ENCODE measurements at places on chromosomes 12 and 14.

- no peak for DNase-seq
Observed at GRCh38 chr14:72869407-72870329, 24.2 kb downstream of the DPF3 start.

DNA sequence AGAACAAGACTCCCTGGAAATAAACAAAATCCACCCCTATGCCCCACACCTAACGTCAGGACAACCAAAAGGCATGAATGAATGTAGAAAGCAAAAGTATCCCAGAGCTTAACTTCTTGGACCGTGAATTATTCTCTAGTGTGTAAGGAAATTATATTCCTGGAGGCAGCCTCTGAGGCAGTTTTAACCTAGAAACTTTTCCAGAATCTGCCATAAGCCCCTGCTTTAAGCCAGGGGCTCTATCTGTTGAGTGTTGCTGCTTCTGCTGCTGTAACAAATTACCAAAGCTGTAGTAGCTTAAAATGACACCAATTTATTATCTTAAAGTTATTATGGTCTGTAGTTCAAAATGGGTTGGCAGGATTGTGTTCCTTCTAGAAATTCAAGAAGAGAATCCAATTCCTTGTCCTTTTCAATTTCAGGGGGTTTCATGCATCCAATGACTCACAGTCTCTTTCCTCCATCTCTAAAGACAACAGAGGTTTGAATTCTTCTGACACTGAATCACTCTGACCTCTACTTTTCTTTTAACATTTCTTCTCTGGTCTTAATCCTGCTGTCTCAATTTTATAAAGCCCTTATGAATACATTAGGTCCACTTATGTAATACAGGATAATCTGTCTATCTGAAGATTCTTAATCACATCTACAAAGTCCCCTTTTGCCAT is 242.7 kb downstream of the ATXN7L3B start:
- no peak for DNase-seq

- DNase-seq, result no peak
Observed at GRCh38 chr12:268483-268840, 5.8 kb upstream of the SLC6A13 start.

- DNase-seq, result no peak
Observed at GRCh38 chr12:42761601-42762350, 172.2 kb upstream of the PRICKLE1 start.

GRCh38 chr12:14471497-14471896 is 96.2 kb downstream of the PLBD1 start:
- no peak for DNase-seq

- no peak for DNase-seq
Observed at GRCh38 chr12:15194456-15195368, 26.5 kb downstream of the RERG start.

GRCh38 chr14:33510063-33510481 is 440.8 kb downstream of the EGLN3 start:
- no peak for DNase-seq

GRCh38 chr12:124352839-124353238 is 57.9 kb downstream of the RFLNA start:
- DNase-seq, result no peak

GRCh38 chr12:43291516-43291915 is 260.5 kb downstream of the ADAMTS20 start:
- no peak for DNase-seq

DNA sequence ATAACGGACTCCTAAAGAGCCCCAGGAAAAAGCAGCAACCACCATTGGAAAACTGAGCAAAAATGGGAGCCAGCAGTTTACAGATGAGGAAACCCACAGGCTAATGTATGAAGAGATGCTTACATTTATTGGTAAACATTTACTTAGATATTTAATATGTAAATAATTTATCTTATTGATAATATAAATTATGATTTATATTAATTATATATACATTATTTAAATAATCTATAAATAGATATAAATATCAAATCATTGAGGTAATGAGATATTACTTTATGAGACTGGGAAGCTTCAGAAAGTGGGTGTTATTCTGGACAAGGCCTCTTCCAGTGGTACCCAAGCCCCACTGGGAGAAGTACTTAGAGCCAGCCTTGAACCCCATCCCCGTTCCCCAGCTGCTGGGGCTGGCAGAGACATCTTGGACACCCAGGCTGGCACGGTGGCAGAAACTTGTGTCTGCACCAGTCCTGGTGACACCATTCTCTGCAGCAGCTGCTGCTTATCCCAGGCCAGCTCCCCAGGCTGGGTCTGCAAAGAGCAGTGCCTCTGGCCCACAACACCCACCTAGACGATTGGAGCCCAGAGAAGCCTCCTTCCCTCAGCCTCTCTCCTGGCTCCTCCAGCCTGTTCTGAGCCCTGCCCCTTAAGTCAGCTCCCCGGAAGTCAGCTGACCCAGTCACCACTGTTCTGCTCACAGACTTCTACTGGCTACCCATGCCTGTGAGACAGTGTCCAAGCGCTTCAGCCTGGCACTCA is 25.9 kb downstream of the ISCA2 start:
- DNase-seq, result no peak

GRCh38 chr14:97457575-97458085 is 660.4 kb downstream of the VRK1 start:
- no peak for DNase-seq

DNA sequence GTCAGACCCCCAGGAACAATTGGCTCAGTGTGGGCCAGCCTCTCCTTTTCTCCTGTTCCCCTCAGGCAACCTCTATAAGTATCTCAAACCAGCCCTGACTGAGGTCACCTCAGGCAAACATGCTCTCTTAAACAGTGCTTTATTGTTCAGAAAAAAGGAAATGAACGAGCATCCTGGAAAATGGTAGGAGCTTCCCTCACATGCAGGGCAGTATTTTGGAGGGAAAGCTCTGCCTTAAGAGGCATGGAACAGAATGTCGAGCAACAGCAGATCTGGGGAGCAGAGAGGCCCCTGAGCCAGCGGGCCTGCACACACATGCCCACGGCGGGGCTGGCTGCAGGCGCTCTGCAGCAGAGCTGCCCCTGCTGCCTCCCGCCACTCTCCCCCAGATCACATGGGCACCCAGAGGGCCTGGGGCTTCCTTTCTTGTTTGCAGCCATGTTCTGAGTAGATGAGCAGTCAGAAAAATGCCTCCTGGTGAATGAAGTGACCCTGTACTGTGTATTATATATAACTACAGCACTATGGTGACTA is 42.0 kb downstream of the MOK start:
- no peak for DNase-seq

DNA sequence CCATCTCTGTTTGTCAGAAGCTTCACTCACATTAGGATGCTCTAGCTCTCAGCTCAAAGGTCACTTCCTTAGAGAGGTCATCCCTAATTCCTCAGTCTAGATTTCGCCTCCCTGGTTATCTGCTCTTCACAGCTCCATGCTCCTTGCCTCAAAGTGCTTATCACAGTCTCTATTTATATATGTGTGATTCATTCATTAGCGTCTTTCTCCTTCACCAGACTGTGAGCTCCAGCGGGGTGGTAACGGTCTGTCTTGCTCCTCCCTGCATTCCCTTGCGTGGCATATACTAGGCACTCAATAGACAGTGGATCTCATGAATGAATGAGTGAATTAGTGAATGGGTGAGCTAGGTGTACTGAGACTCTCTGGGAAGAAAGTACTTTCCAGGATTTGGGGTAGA is 6.9 kb downstream of the SYNDIG1L start:
- no peak for DNase-seq

- no peak for DNase-seq
Observed at GRCh38 chr12:93166541-93167307, 211.0 kb upstream of the NUDT4 start.

- no peak for DNase-seq
Observed at GRCh38 chr14:96805956-96806355, 8.8 kb downstream of the VRK1 start.

GRCh38 chr12:96427269-96427729 is 27.1 kb upstream of the CDK17 start:
- peak; percentile 58 for DNase-seq

DNA sequence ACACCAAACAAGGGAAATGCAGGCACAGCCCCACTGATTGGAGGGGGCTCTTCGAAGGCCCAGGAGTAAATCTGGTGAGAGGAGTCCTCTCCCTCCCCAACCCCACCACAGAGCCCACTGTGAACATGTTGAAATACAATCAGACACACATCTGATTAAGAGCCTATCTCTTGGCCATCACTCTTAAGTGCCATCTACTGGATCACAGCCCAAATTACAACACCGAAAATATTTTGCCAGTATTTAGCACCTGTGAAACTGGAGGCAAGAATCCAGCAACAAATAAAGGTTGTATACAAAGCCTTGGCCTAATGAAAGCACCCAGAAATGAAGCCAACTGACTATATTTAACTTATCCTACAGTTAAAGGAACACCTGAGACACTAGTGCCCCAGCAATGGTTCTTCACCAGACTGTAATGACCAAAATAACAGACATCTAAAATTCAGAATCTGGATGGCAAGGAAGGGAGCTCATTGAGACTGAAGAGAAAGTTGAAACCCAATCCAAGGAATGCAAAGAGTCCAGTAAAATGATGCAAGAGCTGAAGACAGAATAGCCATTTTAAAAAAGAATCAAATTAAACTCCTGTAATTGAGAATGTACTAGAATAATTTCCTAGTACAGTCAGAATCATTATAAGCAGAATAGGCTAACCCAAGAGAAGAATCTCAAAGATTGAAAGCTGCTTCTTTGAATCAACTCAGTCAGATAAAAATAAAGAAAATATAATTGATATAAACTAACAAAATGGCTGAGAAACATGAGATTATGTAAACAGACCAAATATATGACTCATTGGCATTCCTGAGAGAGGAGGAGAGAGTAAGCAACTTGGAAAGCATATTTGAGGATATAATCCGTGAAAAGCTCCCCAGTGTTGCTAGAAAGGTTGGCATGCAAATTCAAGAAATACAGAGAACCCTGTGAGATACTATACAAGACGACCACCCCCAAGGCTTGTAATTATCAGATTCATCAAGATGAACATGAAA is 1117.0 kb downstream of the FLRT2 start:
- no peak for DNase-seq

GRCh38 chr12:67457136-67457535 is 188.0 kb downstream of the CAND1 start:
- DNase-seq, result no peak

- DNase-seq, result no peak
Observed at GRCh38 chr14:85118274-85118673, 411.7 kb upstream of the FLRT2 start.

DNA sequence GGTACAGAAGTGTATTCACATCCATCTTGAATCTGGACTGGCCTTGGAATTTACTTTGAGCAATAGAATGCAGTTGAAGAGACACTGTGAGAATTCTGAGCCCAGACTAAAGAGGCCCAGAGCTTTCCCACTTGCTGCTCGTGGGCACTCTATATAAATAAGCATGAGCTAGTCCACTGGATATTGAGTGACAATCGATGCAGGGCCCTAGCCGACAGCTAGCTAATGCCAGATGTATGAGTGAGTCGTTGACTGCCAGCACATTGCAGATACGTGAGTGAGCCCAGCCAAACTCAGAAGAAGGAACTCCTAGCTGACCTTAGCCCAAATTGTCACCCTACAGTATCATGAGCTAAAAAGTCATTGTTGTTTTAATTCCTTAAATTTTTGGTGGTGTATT is 24.9 kb downstream of the NAV3 start:
- DNase-seq, result no peak

All from stimulated activated CD8-positive, alpha-beta memory T cell treated with anti-CD3 and anti-CD28 coated beads, Interleukin-4, amount 100 ng/mL, for 48 hours (primary cell).